Activated CD4-positive, alpha-beta T cell treated with anti-CD3 and anti-CD28 coated beads for 1 hour (primary cell): ENCODE measurements at places on chromosomes 12 and 14.

DNA sequence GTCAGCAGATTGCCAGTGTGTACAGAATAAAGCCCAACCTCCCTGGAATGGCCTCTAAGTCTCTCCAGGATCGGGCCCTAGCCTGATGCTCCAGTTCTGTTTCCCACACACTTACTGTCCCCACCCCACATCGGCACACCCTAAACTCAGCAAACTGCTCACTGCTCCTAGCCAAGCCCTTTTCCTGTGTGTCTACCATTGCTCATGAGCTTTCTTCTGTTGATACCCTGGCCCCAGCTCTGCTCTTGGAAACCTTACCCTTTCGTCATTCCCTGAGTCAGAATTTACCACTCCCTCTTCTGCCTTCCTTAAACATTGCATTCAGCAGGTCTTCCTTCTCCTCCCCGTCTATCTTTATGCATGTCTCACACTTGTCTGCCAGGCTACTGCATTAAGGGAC is 158.9 kb downstream of the TMX1 start:
- DNase-seq, result no peak

- DNase-seq, result no peak
These were observed 40.7 kb upstream of the RIN3 start for GRCh38 chr14:92472860-92473259.

DNA sequence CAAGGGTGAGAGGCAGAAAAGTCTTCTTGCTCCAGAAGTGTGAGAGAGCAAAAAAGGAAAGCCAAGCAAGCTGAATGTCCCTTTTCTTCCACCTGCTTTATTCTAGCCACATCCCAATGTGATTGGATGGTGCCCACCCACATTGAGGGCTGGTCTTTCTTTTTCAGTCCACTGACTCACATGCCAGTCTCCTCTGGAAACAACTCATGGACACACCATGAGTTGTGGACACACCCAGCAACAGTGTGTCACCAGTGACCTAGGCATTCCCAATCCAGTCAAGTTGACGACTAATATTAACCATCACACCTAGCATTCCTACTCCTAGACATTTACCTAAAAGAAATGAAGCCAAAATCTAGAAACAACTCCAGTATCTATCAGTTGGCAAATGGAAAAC is 7.2 kb upstream of the DICER1 start:
- DNase-seq, result no peak

GRCh38 chr12:42396473-42397259 is 70.7 kb downstream of the PPHLN1 start:
- DNase-seq, result no peak

DNA sequence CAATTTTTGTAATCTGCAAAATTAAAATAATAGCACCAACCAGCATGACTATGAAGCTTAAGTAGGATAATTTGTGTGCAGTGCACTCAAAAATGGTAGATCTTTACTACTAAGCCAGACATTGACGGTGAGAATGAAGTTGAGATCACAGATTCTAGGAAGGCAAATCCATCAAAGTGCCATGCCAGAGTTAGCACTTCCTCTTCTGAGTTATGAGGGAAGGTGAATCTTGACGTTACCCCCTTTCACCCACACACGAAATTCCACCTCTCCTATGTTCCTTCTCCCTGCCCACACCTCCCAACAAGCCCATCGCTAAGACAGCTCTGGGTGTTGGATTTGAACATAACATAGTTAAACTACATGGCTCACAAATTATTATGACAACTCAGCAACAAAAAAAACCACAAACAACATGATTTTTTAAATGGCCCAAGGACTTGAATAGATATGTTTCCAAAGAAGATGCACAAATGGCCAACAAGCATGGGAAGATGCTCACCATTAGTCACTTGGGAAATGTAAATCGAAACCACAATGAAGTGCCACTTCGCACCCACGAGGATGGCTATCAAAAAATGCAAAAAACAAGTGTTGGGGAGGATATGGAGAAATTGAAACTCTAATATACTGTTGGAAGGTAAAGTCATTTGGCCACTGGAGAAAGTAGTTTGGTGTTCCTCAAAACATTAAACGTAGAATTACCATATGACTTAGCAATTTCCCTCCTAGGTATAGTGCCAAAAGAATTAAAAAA is 119.3 kb upstream of the RAP1B start:
- no peak for DNase-seq

- DNase-seq, result no peak
These were observed 32.8 kb upstream of the RAP1B start for GRCh38 chr12:68577949-68578348.

DNA sequence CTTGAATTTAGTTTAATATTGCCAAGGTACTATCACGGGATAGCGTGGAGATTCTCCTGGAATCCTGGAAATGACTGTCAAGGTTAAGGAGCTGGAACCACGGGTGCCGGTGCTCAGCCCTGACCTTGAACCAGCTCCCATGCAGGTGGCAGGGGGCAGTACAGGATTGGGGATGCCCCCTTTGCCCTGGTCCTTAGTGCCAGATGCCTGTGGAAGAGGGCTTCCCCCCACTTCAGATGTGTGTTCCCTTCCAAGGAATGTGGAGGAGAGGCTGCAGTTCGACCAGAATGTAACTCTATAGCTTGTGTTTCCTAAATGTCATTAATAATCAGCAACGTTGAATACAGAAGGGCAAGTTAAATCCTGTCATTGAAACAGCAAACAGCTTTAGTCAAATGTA is 258.9 kb downstream of the VRK1 start:
- no peak for DNase-seq

DNA sequence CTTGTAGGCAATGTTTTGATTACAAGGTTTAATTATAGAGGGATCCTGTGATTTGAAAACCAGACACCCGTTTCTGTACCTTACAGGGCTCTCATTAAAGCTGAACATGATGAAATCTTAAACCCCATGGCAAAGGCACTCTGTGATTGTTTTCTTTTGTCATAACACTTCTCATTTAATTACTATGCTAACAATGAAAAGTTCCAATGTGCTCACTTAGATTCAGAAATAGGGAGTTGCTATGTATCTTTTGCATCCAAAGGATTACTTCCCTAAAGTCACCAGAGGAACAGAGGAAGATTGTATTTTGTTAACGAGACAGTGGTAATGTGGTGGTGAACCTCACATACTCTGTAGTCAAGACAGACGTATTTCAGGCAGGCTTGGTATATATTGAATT is 81.5 kb upstream of the MYF6 start:
- no peak for DNase-seq

DNA sequence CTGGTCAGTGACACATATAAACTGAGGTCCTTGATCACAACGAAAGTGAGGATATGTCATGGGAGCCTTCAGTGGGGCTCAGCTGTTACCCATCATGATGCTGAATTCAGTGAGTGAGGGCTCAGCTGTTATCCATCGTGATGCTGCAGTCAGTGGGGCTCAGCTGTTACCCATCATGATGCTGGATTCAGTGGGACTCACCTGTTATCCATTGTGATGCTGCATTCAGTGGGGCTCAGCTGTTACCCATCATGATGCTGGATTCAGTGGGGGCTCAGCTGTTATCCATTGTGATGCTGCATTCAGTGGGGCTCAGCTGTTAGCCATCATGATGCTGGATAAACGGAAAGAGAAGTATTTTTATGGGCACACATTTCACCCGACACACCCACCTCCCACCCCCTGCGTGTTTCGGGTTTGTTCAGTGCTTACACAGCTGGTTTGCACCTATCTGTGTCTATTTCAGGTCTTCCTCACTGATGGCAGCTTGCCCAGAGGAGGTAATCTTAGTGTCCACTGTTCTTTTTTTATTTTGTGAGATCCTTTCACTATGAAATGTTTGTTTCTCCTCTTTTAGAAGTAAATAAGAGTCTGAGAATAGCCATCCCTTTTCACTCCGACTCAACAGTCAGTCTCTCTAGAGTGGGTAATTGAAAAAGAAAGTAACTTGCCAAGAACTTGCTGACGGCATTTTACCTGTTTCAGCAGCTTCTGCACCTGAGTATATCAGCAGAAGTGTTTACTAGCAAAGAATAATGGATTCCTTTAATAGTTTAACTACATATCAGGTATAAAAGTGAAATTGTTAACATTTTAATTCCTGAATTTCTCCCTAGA is 183.0 kb downstream of the ERC1 start:
- no peak for DNase-seq

- peak; percentile 40 for DNase-seq
These were observed 21.8 kb downstream of the VPS37B start for GRCh38 chr12:122874081-122874480.

- DNase-seq, result no peak
These were observed 86.7 kb downstream of the NCOR2 start for GRCh38 chr12:124480469-124481256.

GRCh38 chr12:26298785-26299621 is 103.6 kb downstream of the SSPN start:
- DNase-seq, result no peak

DNA sequence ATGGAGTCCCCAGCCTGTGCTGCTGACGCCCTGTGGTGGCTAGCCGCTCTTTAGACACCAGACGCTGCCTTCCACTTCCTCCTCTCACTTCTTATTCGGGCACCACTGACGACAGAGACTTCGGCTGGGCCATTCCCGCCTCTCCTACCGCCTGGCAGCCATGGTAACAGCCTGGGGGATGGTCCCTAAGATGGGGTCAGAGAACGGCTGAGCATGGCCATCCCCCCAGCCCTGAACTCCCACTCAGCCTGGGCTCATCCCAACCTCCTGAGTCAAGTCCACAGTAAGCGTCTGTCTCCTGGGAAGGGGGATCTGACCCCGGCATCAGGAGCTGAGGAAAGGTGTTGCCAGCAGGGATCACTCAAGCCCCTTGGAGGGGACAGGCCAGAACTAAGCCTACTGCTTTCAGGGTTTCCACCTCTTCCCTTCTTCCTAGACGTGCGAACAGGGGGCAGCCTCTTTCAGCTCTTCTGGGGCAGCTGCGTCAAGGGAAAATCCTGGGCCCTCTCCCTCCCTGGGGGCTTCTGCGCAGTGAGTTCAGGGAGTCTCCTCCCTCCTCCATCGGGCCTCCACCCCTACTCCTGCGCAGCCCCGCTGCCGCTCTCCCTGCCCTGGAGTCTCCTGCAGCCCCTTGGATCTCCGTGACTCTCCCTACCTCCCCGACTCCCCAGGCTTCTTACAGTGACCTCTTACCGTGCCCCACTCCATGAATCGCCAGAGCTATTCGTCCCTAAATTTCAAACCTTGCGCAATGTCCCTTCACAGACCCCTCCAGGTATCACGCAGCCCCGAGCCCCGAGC is 643 bp upstream of the TAMALIN start:
- no peak for DNase-seq

GRCh38 chr12:76018111-76018510 is 13.5 kb downstream of the PHLDA1 start:
- no peak for DNase-seq

- no peak for DNase-seq
These were observed 1.8 kb downstream of the PHC1 start for GRCh38 chr12:8916154-8916553.

GRCh38 chr12:69649529-69649928 is 38.8 kb upstream of the LRRC10 start:
- DNase-seq, result no peak

DNA sequence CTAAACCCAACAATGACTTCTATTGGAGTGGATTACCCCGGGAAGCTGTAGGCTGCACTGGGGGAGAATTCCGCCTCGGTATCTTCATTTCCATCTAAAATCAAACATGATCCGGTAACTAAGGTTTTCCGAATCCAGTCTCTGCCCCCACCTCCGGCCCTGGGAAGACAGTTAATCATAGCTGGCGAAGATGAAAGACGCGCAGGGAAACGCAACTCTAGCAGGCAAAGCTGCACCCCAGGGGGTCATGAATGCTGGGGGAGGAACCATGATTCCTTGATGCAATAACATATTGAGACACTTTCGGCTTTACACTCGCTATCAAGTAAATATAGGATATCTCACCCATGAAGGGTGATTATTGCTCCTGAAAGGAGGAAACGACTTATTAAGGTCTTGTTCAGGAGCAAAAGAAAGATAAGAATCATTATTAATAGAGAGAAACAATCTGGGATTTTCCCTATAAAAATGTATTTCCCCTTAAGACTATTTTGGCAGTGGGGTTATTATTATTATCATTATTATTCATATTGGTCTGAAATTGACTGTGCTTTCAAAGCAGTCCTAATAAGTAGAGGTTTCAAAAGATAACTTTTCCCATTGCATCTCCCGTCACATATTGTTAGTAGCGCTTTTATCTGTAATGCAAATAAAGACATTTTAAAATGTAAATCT is 614.9 kb downstream of the VRK1 start:
- no peak for DNase-seq

DNA sequence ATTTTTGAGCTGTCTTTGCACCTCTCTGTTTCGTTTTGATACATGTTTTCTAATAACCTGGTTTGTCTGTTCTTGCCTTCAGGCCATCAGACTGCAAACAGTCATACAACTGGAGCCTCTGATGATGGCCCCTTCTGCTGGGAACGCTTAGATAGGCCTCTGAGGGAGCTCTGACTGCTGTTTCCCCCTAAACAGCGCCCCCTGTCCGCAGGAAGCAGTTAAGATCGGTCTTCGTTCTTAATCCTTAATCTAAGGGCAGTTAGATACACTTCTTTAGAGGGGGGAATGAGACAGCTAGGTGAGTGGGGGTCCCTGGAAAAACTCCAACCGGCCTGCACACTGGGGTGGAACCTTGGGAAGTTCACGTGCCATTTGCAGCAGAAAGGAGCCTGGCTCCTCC is 1338.8 kb upstream of the SEL1L start:
- no peak for DNase-seq

GRCh38 chr12:1566449-1567135 is 27.8 kb downstream of the FBXL14 start:
- DNase-seq, result no peak

GRCh38 chr12:124413401-124413800 is 118.5 kb downstream of the RFLNA start:
- no peak for DNase-seq

GRCh38 chr14:21069388-21070082 is 569 bp upstream of the ARHGEF40 start:
- DNase-seq, result no peak

DNA sequence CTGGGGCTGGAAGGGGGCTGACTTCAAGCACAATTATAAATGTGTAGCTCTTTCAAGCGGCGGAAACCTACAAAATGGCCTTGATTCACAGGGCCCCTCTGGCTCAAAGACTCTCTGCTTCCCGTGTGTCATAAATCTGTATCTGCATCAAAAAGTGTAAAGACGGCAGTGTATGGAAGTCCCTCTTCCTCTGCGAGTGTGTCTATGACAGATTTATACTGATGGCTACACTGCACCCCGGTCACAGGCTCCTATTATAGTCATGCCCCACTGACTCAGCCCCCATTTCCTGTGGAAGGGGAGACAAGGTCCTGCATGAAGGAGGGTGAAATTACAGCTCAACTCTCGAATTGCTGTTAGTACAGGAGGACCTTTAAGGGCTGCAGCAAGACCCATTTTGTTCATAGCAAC is 68.6 kb downstream of the HMGA2 start:
- DNase-seq, result no peak

- DNase-seq, result no peak
These were observed 92.8 kb upstream of the METAP2 start for GRCh38 chr12:95380997-95381786.

GRCh38 chr12:3263939-3264922 is 187.1 kb downstream of the TSPAN9 start:
- DNase-seq, result no peak

DNA sequence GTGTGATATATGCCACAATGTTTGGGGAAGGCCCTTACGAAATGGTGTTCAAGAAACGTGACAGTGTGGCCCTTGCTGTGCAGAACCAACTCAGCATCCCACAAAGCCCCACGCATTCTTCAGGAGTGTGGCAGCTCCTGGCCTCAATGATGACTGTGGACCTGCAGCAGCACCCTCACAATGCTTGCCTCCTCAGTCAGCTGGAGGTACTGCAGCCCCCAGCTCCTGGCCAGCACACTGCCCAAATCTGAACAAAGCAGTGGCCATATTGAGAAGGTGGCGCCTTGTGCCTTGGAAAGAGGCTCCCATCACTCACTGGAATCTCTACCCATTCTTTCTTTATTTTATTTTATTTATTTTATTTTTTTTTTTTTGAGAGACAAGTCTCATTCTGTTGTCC is 10.4 kb downstream of the POLE2 start:
- DNase-seq, result no peak
